ENCODE measurements at places on chromosomes 2 and 18.

- no peak for DNase-seq
Measured at GRCh38 chr2:32926708-32927084, 20.1 kb upstream of the LTBP1 start.

GRCh38 chr2:168300460-168300859 lies 53.1 kb upstream of the STK39 start:
- DNase-seq = no peak

- DNase-seq = no peak
Measured at GRCh38 chr18:21300908-21301200, 58.8 kb downstream of the GREB1L start.

DNA sequence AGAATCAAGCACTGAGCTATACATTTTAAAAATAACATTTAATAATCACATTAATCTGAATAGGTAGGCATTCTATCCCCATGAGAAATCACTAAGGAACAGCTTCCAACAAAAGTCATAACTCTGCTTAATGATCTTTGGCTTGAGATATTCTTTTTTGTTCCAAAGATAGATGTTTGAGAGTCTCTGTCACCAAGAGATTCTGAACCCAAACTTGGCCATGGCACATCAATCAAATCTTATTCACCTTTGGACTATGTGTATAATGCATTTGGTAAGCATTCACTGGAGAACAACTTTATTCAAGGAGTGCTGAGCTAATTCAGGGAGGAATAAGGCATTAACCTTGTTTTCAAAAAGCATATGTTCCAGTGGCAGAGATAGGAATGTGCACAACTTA lies 743.3 kb downstream of the SLC4A3 start:
- no peak for DNase-seq

DNA sequence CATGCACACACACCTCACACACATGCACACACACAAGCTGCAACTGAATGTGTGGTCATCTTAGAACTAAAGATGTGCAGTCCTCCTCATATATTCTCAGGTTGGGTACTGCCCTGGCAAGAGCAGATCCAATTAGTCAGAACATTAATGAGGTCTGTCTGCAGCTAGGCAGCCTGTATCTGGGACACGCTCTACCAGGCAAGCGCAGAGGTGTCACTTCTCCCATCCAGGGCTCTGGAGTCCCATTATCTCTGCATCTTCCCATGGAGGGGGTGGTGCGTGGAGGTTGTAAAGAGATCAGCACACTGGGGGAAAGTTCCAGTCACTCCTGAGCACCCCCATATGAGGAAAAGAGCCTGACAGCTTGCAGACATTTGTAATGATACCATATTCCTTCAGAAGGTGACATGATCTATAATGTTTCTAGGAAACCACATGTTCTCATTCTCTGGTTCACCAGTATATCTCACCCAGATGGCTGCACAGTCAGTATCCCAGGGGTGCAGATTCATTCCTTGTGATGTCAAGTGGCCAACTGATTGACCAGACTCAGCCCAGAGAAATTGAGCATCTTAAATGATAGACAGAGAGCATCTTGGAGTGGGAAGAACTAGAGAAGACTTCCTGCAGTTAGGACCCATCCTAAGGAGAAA lies 95.4 kb downstream of the RTN4 start:
- no peak for DNase-seq

GRCh38 chr18:26863122-26863879 lies 2.2 kb downstream of the AQP4 start:
- DNase-seq = peak; percentile 94

GRCh38 chr2:189683348-189683747 lies 8.9 kb downstream of the ANKAR start:
- DNase-seq = no peak

GRCh38 chr18:30582078-30582477 lies 460.5 kb downstream of the DSC3 start:
- DNase-seq = no peak

DNA sequence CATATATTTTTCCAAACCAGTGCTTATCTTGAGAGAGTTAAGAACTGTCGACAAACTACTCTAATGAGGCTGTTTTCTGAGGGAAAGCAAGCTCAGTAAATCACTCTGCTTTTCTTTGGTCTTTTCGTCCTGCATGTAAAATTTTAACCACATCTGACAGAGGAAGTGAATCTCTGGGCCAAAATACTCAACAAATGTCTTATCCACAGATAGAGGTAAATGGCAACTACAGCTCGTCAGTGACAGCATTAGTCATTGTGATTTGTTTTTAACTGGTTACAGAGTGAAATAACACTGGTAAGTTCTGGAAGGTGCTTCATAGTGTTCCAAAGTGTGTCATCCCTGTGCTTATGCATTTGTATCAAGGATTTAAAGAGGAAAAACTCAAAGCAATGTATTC lies 82.6 kb upstream of the SLC8A1 start:
- DNase-seq = no peak

DNA sequence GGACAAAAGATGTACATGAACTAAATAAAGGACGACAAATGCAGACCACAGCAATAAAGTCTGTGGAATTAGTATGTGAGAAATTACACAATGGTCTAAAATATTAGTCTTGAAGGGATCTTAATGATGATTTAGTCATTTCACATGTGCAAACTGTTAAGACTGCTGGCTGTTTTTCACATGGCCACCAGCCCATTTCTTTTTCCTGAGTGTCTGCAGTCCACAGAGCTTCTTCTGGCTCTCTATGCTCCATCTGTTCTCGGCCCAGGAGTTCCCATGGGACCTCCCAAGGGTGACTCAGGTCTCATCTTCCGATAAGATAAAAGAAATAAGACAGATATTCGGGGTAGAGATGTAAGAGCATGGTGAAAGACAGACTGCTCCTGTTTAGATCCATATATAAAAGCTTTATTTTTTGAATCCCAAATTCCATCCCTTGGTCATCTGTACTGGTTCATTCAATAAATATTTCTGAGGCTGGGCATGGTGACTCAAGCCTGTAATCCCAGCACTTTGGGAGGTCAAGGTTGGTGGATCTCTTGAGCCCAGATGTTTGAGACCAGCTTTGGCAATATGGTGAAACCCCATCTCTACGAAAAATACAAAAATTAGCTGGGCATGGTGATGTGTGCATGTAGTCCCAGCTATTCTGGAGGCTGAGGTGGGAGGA lies 20.1 kb downstream of the IL1RL1 start:
- no peak for DNase-seq

GRCh38 chr2:6081955-6082624 lies 389.9 kb downstream of the SOX11 start:
- no peak for DNase-seq

DNA sequence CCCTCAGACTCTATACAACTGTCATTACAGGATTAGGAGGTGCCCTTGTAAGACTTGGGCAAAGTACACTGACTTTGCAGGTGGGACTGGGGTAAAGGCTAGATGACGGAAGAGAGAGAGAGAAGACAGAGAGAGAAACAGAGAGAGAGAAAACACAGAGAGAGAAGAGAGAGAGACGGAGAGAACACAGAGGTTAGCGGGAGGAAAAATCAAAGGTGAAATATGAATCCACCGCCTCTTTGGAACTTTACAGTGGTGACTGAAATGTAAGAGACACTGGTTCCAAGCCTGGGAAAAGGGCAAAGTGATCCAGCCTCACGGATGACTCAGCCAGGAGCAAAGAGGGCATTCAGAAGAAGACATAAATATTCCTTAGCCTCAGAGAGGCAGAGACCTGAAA lies 25.1 kb upstream of the CAB39 start:
- DNase-seq = no peak

DNA sequence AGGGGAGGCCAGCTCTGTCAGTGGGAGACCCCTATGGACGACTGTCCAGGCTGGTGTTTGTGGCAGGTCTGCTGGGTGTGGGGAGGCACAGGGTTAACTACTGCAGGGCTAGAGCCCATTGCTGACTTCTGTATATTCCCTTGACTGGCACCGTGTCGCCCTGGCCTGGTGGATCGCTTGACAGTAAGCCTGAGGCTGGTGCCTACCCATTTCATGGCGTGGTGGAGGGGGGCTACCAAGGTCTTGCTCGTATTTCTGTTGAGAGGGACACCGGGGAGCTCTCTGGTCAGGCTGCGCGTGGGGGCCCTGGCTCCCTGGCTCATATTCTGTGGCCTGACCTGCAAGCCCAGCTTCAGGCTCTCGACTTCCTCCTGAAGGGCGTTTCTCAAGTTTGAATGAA lies 119.7 kb downstream of the ACOXL start:
- no peak for DNase-seq

- DNase-seq = no peak
Measured at GRCh38 chr2:171516793-171517192, 5.5 kb upstream of the CYBRD1 start.

GRCh38 chr2:98134172-98135005 lies 47.4 kb downstream of the VWA3B start:
- peak; percentile 70 for DNase-seq

DNA sequence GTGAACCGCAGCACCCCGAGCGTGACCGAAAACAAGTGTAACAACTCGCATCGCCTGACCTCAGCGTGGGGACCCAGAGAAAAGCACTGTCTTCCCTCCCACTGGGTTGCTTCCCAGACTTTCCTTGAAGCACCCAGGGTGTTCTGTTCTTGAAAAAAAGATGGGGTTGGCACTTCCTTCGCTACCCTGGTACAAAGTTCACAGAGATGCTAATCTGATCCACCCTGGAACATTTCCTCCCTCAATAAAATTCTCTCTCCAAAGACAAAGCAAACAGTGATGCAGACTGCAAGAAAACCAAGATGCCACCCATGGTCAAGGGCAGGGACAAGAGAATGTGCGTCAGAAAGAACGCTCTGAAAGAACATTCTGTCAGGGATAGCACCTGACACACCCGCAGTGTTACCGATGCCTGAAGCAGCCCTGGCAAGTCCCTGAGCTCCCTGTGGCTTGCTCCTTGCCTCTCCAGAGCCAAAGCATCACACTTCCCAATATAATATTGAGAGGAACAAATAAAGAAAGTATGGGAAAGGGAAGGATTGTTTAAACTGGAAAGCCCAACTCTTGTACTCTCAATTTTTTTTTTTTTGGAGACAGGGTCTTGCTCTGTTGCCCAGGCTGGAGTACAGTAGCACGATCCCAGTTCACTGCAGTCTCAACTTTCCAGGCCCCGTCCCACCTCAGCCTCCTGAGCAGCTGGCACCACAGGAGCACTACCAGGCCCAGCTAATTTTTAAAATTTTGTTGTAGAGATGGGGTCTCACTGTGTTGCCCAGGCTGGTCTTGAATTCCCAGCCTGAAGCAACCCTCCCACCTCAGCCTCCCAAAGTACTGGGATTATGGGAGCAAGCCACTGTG lies 70.7 kb downstream of the TBC1D8 start:
- DNase-seq = no peak

DNA sequence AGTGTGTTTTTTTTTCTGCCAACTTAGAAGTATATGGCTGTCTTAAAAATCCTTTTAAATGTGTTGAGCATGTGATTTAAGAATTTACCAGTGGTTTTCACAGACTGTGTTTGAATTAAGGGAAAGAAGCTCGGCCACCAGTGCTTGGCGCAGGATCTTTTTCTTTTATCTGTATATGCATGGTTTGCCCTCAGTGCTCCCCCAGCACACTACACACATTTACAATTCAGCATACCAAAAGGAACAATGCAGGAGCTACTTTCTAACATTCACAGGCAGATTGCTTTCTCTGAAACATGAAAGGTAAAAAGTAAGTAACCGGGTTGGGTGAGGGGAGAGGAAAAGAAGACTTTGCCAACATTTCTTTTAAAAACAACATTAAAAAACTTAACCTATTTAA lies 3.9 kb downstream of the SALL3 start:
- no peak for DNase-seq

- no peak for DNase-seq
Measured at GRCh38 chr2:99285526-99285925, 15.5 kb downstream of the LYG1 start.

DNA sequence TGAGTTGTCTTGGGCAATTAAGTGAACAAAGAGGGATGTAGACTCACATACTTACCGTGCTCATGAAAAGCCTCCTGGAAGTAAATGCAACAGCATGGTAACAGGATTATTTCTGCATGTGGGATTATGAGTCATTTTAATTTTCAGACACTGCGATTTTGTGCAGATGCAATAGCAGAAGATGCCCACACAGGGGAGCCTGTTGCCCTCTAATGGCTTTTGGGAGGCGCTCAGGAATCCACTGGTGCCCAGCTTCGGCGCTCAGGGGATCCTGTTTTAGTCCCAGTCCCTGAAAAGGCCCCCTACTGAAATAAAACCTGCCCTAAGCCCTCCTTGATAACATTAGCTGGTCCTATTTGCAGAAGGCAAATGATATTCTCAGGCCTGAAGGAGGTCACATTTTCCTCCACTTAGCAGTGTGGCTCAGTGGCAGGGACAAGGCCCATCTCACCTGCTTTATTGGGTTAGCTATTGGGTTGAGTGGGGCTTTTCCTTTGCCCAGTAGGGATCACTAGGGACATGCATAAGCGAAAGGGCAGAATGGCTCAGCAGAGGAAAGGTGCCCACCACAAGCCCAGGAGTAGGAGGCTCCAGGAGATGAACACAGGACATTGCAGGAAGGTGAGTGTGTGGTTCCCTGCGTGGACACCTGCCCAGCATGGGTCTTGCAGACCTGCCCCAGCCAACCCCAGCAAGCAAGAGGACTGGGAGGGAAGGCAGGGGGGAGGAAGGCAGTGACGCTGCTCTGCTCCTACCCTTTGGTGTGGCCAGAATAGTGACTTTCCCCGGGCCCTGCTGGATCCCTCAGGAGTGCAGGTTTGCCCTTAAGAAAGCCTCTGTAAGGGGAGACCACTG lies 26.5 kb upstream of the KCNS3 start:
- no peak for DNase-seq

- DNase-seq = no peak
Measured at GRCh38 chr2:69505710-69506109, 68.5 kb upstream of the NFU1 start.

DNA sequence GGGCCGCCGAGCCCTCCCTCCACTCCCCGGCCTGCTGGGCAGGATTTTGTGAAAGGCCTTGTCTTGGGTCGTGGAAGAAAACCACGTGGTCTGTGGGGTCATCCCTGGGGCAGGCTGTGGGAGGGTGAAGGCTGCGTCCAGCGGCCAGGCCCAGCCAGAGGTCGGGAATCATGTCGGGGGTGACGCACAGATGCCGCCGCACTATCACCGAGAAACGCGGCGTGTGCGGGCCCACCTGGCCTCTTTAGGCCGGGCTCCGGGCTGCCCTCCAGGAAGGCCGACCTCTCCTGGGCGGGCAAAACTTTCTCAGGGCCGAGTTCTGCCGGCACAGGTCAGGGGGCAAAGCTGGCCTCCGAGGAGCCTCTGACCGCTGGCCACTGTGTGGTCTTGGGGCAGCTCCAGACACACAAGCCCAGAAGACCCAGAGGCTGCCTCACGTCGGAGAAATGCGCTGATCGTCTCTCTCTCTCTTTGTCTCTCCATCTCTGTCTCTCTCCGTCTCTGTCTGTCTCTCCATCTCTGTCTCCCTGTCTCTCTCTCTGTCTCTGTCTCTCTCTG lies 28.4 kb downstream of the NFATC1 start:
- no peak for DNase-seq

- DNase-seq = no peak
Measured at GRCh38 chr2:226687641-226688253, 111.9 kb downstream of the IRS1 start.

- DNase-seq = no peak
Measured at GRCh38 chr2:11330457-11331142, 13.8 kb downstream of the ROCK2 start.

DNA sequence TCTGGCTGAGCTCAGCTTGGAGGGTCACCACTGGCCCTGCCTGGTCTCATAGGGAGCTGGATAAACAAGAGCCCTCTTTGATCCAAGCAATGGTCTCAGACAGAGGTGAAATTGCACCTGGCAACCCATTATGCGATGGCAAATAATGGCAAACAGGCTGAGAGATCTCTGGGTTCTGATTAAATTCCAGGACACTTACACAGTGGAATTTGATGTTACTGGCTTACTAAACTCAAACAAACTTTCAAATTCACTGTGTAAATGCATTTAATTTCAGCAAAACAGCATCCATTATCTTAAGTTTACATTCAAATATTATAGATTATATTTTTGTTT lies 19.5 kb upstream of the STAT4 start:
- DNase-seq = no peak

All from upper lobe of right lung (tissue), 1 donor.